ENCODE measurements at places on chromosomes 2 and 18.

- DNase-seq = no peak
These were observed 663.6 kb upstream of the NRXN1 start for GRCh38 chr2:51695531-51695930.

GRCh38 chr2:128444121-128444771, 125.6 kb upstream of the HS6ST1 start:
- DNase-seq = no peak

DNA sequence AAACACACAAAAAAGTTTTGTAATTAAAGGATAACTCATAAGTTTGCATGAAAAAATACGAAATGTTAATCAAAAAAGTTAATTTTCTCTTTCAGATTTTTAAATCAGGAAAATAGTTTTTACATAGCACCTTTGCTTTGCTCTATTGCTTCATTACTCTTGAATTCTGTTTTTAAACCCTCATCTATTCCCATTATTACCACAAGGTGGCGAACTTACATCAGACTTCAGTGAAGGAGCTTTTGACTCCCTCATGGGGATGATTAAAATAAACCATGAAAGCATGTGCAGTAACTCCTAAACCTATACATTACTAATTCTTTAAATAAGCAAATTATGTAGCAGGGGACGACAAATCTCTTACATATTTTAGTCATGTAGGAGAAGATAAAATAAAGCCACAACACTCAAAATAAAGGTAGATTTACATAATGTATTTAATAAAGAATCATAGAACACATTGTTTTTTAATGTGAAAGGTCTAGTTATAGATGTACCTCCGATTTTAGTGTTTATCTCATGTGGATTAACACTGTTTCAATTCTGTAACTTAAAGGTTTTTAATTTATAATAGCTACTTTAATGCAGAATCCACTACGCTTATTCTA, 105.2 kb downstream of the NETO1 start:
- DNase-seq = no peak

GRCh38 chr2:42047488-42048298, at the start of gene PKDCC:
TSS of gene PKDCC (plus strand) at chr2:42048021. CDS start at chr2:42048200, 179 bp downstream.
- DNase-seq = peak; percentile 92

- DNase-seq = no peak
These were observed 101.0 kb upstream of the ZNF236 start for GRCh38 chr18:76721207-76721996.

GRCh38 chr18:41617647-41618046, 337.4 kb upstream of the PIK3C3 start:
- no peak for DNase-seq

GRCh38 chr2:221558107-221558506, 14.0 kb downstream of the EPHA4 start:
- no peak for DNase-seq

GRCh38 chr2:181366675-181367175, 90.5 kb upstream of the ITGA4 start:
- DNase-seq = no peak

GRCh38 chr2:109607766-109608165, 6.0 kb downstream of the SEPTIN10 start:
- no peak for DNase-seq

DNA sequence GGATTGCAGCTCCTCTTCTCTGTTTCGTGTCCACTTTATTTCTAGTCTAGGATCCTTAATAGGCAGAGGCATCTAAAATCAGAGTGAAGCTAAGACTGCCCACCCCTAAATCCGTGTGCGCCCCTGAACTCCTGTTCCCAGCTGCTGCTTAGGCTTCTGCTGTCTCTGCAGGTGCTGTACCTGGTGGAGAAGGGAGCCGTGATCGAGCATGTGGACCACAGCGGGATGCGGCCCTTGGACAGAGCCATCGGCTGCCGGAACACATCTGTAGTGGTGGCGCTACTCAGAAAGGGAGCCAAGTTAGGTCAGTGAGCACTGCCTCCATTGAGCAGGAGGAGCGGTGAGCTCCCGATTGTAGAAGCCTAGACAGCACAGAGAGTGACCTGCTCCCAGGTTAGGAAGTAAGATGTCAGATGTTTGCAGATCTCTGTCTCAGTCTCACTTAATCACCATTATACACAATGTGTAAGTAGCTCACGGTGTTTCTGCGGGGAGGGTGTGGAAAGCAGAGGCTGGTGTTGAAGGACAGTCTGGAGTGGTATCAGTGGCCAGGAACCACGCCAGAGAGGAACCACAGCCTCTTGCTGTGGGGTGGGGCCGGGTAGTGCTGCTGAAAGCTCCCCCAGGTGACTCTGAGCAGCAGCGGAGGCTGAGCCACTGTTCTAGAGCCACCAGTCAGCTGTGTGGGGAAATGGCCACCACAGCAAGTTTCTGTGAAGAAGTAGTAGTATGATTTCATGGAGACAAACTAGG, 62.3 kb downstream of the WDSUB1 start:
- DNase-seq = no peak

GRCh38 chr2:60371219-60371618, 182.2 kb downstream of the BCL11A start:
- DNase-seq = no peak

- no peak for DNase-seq
These were observed 540.0 kb upstream of the SLC39A10 start for GRCh38 chr2:195117011-195117410.

- DNase-seq = no peak
These were observed 3.0 kb downstream of the HNRNPLL start for GRCh38 chr2:38599706-38600105.

DNA sequence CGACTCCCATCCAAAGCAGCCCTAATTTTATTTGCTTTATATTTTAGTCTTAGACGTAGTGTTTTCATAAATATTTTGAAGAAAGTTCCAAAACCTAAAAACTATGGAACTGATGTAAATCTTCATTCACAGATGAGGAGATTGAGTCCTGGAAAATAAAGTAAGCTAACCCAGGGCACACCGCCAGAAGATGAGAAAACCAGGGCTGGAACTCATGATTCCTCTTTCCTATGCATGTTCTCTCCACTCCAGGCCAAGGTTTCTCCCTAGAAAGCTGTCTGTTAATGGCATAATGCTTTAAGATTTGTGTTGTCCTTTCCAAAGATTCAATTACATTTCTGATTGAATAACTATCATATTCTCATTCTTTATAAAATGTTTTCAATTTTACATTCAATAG, 78.4 kb upstream of the ZC3H15 start:
- DNase-seq = no peak

GRCh38 chr2:55965966-55966365, 42.4 kb upstream of the EFEMP1 start:
- DNase-seq = no peak

GRCh38 chr2:137865954-137866540, 98.2 kb upstream of the HNMT start:
- DNase-seq = peak; percentile 50

DNA sequence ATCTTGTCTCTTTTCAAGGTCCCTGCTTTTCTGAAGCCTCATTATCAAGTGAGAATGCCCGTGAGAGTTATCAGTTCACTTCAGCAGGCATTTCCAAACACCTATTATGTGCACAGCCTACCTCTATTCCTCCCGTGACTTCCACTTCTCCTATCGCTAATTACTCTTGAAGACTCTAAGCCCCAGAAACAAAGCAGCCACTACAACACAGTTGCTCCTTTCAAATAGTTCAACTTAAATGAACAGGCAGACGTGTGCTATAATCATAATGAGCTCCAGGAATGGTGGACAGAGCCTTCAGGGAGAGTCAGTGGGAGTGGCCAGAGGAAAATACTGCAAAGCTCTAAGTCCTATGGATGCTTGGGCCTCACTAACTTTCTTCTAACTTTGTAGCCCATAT, 159.0 kb downstream of the RDH14 start:
- DNase-seq = no peak

GRCh38 chr2:164243315-164243714, 378.0 kb downstream of the GRB14 start:
- DNase-seq = no peak

DNA sequence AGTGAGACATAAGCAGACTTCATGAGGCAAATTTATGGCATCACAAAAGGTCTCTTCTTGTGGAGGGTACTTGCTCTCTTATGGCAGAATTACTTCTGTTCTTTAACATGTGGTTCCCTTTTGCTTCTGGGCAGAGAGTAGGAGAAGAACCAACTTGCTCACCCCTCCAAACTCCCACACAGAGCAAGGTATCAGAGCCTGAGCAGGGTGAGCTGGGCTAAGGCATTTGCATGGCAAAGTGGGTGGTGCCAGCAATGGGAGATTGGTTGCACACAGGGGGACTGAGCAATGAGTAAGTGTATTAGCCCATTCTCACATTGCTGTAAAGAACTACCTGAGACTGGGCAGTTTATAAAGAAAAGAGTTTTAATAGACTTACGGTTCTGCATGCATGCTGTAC, 64.2 kb upstream of the ITGB6 start:
- DNase-seq = no peak

DNA sequence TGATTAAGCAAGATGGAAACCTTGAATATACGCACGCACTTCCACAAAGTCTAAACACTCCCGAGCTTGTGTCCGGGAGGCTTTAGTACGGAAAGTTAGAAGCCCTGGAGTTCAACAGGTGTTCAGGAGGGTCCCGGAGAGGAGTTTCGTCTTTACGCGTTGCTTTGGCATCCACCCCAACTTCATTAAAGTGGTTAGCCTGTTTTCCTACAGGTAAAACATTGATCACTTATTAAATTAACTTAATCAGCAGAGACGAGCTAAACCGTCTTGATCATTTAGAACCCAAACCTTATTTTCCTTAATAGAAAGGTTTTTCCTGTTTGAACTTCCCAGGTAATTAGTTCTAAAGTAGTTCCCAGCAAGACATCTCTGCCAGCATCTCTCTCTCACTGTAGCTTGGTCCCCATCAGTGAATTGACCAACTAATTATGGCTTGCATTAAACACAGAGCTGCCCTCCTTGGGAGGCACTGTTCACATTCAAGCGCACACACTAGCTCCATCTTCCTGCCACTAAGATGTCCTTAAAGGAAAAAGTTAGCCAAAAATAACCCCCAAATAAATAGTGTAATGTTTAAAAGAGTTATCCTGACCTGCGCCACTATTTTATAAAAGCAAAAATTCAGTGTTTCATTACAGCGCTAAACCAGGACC, 1.4 kb downstream of the NPAS2 start:
- no peak for DNase-seq

DNA sequence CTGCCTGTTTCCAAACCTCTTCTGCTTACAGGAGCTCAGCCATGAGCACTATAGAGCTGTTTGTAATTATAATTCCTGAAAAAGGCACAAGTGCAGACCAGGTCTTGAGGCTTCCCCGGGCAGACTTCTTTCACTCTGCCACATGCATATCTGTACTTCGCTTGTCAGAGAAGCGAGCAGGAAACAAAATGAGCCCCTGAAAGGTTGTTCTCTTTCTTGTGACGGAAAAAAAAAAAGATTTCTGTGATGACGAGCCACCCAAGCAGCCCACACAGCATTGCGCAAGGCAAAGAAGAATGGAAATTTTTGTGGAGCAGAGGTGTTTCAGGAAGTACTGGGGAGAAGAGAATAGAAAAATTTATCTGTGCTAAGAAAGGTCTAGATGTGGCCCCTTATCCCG, 54.0 kb upstream of the LINC00305 start:
- no peak for DNase-seq

- DNase-seq = no peak
These were observed at the start of gene ASB18 for GRCh38 chr2:236264256-236264655. TSS of gene ASB18 (minus strand) at chr2:236264406. CDS start at chr2:236264345, 61 bp downstream.

- DNase-seq = no peak
These were observed 1377.1 kb upstream of the PIK3C3 start for GRCh38 chr18:40577981-40578365.

- no peak for DNase-seq
These were observed 28.4 kb downstream of the TGIF1 start for GRCh38 chr18:3478262-3478978.

- no peak for DNase-seq
These were observed 144.6 kb downstream of the CABLES1 start for GRCh38 chr18:23279931-23280330.

GRCh38 chr2:232541961-232542714, 2.6 kb downstream of the CHRNG start:
- no peak for DNase-seq

DNA sequence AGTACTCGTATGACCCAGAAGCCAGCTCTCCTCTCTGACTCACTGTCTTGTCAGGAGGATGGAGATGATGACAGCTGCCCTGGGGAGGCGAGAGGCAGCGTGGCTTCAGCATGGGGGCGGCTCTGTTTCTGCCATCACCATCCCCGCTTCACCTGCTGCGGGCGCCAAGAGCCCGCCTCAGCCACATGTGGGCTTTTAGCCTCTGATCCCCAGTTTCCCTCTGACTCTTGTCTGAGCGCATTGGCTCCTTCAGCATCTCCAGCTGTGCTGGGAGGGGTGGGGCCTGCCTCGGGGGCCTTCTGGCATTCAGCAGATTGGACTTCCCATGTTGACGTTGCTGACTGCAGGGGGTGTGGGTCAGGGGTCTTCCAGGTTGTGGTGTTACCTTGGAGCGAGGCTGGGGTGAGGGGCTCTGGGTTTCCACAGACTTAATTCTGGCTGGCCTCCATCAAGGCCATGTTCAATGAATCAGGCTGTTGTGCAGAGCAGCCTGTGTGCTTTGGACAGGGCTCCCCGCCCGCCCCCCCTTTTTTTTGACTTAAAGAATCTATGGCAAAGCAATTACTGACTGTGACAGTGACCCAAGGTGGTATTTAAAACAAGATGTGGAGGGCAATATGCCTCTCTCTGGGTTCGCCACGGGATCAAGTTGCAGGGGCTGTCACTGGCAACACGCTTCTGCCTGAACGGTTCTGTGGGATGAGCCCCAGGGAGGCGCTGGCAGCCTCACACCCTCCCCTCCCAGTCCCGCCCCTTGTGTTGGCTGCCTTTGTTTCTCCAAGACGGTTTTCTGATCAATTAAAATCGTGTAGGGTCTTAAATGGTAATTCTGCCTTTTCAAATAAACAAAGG, 228.3 kb downstream of the LDLRAD4 start:
- DNase-seq = no peak

GRCh38 chr2:86747711-86748639, 27.9 kb downstream of the RMND5A start:
- no peak for DNase-seq

- DNase-seq = no peak
These were observed 40.4 kb downstream of the SLC9A4 start for GRCh38 chr2:102513355-102513939.

GRCh38 chr2:173017646-173018420, 57.8 kb upstream of the MAP3K20 start:
- DNase-seq = no peak

GRCh38 chr2:240599141-240599583, 12.6 kb downstream of the CAPN10 start:
- DNase-seq = no peak

DNA sequence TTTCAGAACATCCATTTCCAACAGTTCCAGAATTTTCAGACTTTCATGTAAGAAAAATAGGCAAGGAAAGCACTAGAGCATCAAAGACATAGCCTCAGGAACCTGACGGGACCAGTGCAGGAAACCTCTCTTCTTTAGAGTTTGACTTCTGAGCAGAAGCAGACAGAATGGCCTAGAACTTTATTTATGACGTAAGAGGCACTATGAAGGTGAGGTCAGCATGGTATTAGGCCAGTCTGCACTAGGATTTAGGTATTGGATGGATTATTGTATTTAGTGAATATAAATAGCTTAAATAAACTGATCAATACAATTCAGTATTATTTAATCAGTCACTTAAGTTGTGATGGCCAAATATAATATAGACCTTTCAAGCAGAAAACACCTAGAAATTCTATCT, 117.6 kb downstream of the CYRIA start:
- no peak for DNase-seq
